ENCODE measurements at places on chromosomes 1 and 21.

- no peak for DNase-seq
These were observed 80.6 kb upstream of the LAMC2 start for GRCh38 chr1:183105449-183105848.

GRCh38 chr1:109046671-109047070 lies 4.8 kb upstream of the WDR47 start:
- no peak for DNase-seq

DNA sequence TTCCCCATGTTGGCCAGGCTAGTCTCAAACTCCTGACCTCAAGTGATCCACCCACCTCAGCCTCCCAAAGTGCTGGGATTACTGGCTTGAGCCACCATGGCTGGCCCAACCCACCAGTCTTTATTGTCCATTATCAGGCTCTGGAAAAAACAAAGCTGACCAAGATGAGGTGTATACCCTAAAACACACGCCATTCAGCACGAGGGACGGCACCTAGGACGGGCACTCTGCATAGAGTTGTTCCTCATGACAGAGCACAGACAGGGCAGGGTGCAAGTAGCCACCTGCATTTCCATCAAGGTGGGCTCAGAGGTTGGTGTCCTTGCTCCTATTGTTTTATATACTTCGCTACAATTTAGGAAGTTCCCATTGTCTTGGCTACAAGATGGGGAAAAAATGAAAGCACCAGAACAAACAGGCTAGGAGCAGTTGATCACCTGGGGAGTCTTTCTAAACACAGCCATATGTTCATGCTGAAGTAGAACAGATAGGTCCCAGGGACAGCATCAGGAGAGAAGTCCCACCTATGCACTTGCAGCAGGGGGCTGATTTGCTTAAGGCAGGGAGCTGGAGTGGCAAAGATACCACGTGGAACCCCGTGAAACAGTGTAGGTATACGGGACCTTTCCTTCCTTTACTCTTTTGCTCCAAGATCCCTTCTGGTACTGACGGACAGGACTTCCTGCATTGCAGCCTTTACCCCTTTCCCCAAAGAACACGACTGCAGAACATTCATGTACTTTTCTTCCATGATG lies 4.5 kb downstream of the KRTCAP2 start:
- DNase-seq, result no peak

- no peak for DNase-seq
These were observed 125.4 kb downstream of the PTGER3 start for GRCh38 chr1:70922196-70922595.

DNA sequence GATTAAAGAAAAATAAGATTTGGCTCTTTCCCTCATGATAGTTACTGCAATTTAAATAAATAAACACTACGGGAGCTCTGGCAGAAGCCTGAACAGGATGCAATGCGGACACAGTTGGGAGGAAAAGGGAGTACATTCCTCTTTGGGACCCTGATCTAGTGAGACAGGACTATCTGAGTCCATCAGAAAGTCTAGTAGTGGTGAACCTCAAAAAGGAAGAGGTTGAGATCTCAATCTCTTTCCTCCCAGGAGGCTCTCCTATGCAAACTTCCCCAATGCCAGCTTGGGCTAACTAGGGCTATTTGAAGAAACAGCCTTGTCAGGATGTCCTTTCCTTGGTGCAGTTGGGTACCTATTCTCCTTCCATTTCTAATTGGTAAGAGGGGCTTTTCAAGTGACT lies 4.9 kb upstream of the ABCD3 start:
- DNase-seq, result no peak

DNA sequence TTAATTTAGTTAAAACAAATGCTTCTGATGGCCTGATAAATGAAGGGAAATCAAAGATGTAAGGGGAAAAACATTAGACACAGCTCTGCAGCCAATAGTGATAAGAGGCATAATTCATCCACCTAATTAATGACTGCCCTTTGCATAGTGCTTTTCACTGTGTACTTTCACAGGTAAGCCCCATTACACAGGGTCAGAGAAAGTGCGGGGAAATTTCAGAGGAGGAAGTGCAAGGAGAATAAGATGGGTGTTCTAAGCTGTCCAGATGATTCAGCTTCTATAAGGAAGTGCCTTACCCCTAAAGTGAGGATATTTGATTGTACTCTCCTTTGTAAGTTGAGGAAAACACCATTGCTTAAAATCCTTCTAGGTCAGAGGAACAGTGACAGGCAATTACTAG lies 88.0 kb downstream of the NR5A2 start:
- DNase-seq, result no peak

DNA sequence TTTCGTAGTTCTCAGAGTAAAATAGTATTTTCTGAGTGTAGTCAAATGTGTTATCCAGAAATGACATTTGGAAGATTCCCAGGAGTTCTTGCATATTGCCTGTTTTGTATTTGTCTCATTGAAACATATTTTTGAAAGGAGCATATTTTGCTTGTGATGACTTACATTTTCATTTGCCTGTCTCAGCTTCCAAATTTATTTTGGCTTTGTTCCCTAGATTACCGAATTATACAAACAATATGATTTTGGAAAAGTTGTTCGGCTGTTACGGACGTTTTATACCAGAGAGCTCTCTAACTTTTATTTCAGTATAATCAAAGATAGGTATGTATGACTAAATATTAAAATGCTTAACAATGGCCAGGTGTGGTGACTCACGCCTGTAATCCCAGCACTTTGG lies 46.0 kb downstream of the IARS2 start:
- DNase-seq, result no peak

DNA sequence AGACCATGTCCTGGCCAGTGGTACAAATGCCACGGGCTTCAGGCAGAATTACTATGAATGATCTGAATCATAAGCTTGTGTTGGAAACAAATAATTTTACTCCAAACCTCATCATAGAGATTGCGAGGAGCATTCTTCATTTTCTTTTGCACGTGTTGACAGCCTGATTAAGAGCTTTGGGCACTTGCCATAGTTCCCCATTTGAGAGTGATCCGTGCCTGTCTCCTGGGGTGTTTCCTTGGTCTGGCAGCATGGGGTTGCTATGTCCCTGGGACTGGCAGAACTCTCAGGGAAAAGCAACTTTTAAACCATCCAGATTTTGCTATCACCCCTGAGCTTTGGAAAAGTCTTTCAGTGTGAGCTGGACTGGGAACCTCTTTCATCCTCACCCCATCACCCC lies 54.3 kb upstream of the KCNJ6 start:
- DNase-seq, result no peak

DNA sequence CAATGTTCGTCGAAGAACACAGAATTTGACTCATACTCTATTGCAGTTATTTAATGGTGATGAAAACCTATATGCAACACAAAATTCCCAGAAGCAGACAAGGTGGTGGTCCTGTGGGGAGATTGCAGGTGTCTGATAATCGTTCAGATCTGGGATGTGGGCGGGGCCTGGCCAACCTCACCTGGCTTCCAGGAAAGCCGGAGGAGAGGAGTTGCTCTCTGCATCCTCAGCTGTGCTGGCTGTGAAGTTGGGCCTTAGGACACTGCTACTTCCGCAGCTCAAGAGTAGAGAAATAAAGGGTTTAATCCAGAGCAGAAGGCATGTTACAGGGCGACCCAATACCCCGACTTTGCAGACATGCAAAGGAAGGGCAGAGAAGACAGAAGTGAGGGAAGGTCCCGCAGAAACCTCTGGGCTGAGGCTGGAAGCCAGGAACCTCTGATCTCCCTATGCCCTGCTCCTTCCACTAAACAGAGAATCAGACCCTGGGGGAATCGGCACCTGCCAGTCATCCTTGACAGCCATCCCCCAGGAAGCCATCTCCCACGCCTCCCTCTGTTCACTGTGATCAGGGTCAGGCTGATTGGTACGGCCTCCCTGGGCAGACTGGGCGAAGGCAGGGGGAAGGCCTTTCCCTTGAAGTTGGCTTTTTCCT lies 590.3 kb downstream of the AJAP1 start:
- no peak for DNase-seq

- DNase-seq, result no peak
These were observed 22.9 kb upstream of the FOXE3 start for GRCh38 chr1:47393141-47393540.

- no peak for DNase-seq
These were observed 64.9 kb upstream of the BARHL2 start for GRCh38 chr1:90782046-90782445.

GRCh38 chr1:9281908-9282695 lies 10.6 kb upstream of the SPSB1 start:
- no peak for DNase-seq

- DNase-seq, result no peak
These were observed 85.3 kb upstream of the RGS4 start for GRCh38 chr1:162983671-162984425.

GRCh38 chr21:39020751-39021477 lies 162.3 kb downstream of the PSMG1 start:
- DNase-seq, result no peak

DNA sequence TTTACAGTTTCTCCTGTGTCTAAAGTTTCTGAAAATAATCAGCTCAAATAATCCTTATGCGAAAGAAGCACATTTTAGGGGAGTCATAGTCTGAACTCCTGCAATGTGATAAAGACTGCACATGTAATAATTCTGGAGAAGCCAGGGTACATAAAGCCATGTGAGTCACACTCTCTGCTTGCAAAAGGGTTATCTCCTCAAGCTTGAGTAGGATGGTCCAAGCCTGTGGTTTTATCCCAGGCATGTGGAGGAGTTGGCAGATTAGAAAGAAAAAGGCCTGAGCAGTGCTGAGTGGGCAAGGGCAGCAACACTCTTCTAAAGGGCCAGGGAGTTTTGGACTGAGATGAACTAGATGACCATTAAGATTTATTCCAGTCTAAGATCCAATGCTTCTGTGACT lies 220.4 kb downstream of the RHOU start:
- no peak for DNase-seq

GRCh38 chr1:210003501-210003900 lies 65.5 kb downstream of the SYT14 start:
- no peak for DNase-seq

DNA sequence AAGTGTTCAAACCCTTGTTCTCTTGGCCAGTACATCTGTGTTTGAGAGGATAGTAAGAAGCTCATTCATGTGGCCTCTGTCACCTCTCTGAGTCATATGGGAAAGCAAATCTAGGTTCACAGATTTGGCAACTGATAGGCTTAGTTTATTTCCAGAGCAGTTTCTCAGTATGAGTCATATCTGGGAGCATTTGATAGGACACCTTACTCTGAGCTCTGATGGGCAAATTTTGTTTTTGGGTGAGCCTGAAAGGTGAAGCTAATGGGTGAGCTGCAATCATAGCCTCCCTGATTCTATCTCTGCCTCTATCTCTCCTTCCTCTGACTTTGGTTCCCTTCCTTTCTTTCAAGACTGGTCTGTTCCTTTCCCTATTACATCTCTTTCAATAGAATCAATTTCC lies 134.4 kb downstream of the S1PR1 start:
- no peak for DNase-seq

Measured in caudate nucleus (tissue), 63 donors.